Osteoblast (primary cell): ENCODE measurements at places on chromosomes 7 and 10. TPM values are rescaled to one million over a fixed set of nuclear protein-coding genes. Genes with fewer than 3 reads are reported as not detected.

The NEURL1 gene
- total RNA-seq: under 0.01 TPM in 1 of 2 replicates, not detected in the other

The PRSS2 gene
- total RNA-seq: not detected in 2 replicates

The STAG3 gene
- total RNA-seq: 0.59 and 1.4 TPM in 2 replicates

The FAM25G gene
- total RNA-seq: not detected in 2 replicates

The GALNT17 gene
- 0.29 and 0.36 TPM in 2 replicates for total RNA-seq

The AKR1C8 gene
- not detected in 2 replicates for total RNA-seq

The DENND10 gene
- total RNA-seq: 102 and 111 TPM in 2 replicates

The RALA gene
- total RNA-seq: 38.4 and 44.5 TPM in 2 replicates

The ZCWPW1 gene
- total RNA-seq: 2.2 and 2.4 TPM in 2 replicates

The PCDH15 gene
- total RNA-seq: not detected in 2 replicates

The HKDC1 gene
- 0.29 and 2.9 TPM in 2 replicates for total RNA-seq

The MEOX2 gene
- 3.8 and 4.7 TPM in 2 replicates for total RNA-seq

The SLC26A3 gene
- not detected in 2 replicates for total RNA-seq

The MUC12 gene
- under 0.01 and 0.59 TPM in 2 replicates for total RNA-seq

The HOXA3 gene
- 3.5 and 4.0 TPM in 2 replicates for total RNA-seq

The TMEM236 gene
- under 0.01 TPM in 2 replicates for total RNA-seq

The PRLHR gene
- total RNA-seq: not detected in 2 replicates

The NPC1L1 gene
- total RNA-seq: not detected in 2 replicates

- peak; percentile 76 for DNase-seq
Observed at GRCh38 chr7:101693498-101694091, 64.5 kb upstream of the MYL10 start.

DNA sequence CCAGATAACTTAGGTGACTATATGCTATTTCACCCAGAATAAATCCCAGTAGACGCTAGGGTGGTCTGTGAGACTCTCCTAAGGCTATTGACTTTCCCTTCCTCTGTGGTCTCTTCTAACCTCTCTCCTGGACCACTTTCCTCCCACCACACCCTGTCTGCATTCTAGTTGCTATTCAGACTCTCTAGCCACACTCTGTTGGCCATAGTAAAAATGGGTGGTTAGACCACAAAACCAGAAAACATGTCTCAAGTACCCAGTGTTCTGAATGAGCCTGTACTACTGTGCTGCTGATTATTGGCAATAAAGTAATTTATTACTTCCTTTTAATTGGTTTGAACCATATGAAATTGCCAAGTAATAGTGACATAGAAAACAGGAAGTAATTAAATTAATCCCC is 240.8 kb downstream of the KIF20B start:
- no peak for DNase-seq

- peak; percentile 61 for DNase-seq
Observed at GRCh38 chr7:99385564-99385963, 11.0 kb downstream of the ARPC1B start.

DNA sequence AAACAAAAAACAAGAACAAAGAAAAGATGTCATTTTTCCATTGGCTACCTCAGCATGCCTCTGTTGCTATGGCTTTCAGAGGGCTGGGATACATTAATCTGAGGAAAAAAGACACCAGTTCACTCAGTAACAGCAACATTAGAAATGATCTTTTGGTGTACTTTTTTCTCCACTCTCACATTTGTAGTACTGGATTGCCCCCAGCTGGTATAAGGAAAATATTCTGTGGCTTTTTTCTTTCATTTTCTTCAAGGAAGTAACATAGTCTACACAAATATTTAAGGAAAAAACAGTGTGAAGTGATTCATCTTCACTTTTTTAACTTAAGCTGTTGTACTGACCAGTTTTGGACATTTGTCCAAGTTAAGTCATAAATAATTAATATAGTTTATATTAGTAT is 482.3 kb downstream of the SORCS1 start:
- no peak for DNase-seq

- no peak for DNase-seq
Observed at GRCh38 chr10:97338041-97338440, 3.5 kb upstream of the FRAT2 start.

GRCh38 chr10:77685432-77685831 is 47.8 kb upstream of the KCNMA1 start:
- DNase-seq: no peak

GRCh38 chr7:3911685-3912084 is 610.6 kb downstream of the SDK1 start:
- DNase-seq: no peak

GRCh38 chr7:132133501-132133900 is 442.8 kb downstream of the PLXNA4 start:
- DNase-seq: no peak

- DNase-seq: no peak
Observed at GRCh38 chr7:43764807-43765491, 6.5 kb downstream of the BLVRA start.

GRCh38 chr10:31037749-31038148 is 6.1 kb upstream of the ZNF438 start:
- DNase-seq: no peak

DNA sequence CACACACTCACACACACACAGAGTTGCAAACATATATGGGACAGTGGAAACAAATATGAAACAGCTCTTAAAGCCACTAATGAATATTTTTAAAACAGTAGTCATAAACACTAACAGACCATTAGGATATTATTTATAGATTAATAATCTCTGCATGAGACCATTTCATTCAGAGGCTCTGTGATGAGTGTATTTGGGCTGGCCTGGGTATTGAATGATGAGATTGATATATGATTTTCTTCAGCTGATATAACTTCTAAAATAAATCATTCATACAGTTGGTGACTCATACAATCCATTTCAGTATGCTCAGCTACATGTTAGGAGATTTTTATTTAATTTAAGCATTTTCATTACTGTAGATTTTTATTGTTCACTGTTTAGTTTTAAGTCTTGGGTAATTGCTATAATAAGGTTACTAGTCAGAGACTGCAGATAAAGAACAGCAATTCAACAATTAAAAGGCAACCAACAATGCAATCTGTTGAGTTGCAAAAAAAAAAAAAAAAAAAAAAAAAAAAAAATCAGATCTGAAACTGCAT is 25.2 kb upstream of the AGK start:
- no peak for DNase-seq

GRCh38 chr7:28811701-28812430 is 146.3 kb downstream of the TRIL start:
- no peak for DNase-seq

DNA sequence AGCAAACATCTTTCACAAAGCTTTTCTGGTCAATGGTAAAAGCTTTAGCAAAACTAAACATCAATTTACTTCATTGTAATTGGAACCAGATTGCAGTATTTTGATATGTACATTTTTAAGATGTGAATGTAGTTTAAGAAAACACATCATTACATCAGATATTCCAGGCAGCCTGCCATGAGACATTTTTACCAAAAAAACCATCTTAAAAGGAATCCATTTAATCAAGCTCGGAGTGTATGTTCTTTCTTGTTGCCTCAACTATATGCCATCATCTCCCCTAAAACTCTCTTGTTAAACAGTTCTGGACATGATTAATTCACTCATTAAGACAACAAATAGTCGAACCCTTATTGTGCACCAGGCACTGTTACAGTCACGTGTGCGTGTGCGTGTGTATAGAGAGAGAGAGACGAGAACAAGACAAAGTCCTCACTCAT is 97.5 kb downstream of the UBE2H start:
- DNase-seq: peak; percentile 48

GRCh38 chr7:46725136-46725535 is 804.1 kb upstream of the IGFBP3 start:
- DNase-seq: no peak

GRCh38 chr10:113473851-113474250 is 79.0 kb upstream of the HABP2 start:
- no peak for DNase-seq

- DNase-seq: no peak
Observed at GRCh38 chr7:4998244-4998643, 39.3 kb upstream of the MMD2 start.

GRCh38 chr10:97312897-97313296 is 6.2 kb upstream of the FRAT1 start:
- no peak for DNase-seq

DNA sequence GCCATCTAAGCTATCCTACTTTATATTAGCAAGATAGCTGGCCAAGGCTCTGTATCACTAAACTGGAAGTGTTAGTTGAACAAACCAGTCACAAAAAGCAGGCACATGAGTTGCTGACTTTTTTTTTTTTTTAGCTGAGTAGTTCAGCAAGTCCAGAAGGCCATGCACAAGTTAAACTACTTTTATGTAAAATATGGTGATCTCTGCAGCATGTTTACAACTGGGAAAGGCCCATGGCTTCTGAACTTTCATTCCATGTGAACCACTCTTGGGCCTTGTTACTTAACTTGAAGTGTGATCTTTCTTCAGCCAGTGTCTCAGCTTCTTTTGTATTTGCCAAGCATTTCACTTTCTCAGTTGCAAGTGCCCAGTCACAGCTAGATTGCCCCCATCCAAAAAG is 78.5 kb downstream of the CALD1 start:
- DNase-seq: no peak

GRCh38 chr10:135132-135600 is at the start of gene ZMYND11:
Gene ZMYND11, plus strand, starts transcription at chr10:135455. Its CDS starts 44,558 bp downstream, at chr10:180013.
- DNase-seq: peak; percentile 95

- peak; percentile 94 for DNase-seq
Observed at GRCh38 chr10:98309366-98310355, 41.7 kb upstream of the LOXL4 start.

DNA sequence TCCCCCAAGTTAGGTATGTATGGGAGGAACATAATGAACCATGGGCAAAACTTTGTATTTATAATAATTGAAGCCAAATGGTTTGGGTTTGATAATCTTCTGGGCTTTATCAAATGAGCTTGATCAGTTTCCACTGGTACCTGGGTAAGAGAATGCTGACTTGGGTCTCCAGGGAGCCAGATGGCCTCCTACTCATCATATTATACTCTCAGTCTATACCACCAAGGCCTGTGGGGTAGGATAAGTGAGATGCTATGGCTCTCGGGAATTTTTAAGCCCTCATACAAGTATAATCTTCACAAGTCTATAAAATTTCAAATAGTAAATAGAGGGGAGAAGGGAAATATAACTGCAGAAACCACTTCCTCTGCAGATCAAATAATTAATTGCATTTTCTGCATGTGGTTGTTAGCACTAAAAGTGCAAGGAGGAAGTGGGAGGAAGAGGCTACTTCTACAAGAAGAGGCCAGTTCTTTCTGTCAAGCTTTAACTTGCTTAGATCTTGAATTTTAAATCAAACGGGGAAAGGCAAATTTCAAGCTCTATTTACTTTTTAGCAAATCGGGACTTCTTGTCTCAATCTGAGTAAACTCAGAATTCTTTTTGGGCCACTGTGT is 349.0 kb downstream of the SORCS1 start:
- DNase-seq: peak; percentile 15

DNA sequence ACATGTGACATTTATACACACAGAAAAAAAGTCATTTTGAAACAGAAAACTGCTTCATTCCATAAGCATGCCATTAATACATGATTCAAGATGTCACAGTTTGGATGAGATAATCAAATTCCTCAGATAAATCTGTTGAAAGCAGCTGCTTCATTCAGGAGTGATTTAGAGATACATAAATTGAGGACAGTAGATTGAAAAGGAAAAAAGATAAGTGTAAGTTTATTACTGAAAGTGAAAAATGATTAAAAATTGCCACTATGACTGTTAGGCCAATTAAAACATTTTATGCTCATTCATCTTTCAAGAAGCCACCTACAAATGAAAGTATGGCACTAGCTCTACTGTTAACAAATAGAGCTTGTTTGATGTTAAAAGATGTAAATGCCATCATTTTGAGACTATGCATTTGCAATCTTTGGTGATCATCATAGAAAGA is 136.9 kb upstream of the CDK6 start:
- no peak for DNase-seq

DNA sequence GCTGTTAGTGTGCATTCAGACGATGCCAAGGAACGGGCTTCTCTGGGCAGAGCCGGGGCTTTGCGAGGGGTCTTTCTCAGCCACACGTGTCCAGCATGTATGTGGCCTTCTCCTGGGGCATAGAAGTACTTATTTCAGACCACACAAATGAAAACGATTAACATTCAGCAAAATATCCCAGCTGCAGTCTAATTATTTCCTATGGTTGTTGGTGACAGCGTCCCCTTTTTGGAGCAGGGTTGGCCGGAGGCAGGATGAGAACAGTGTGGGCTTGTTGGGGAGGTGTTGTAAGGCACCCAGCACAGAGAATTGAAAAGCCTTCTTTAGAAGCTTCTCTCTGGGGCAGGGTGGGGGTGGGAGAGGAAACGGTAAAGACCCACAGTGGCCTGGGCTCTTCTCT is 54.2 kb downstream of the PTPRE start:
- DNase-seq: no peak

GRCh38 chr7:122219253-122219865 is 75.3 kb upstream of the AASS start:
- DNase-seq: peak; percentile 10
